Stimulated activated CD4-positive, alpha-beta T cell treated with anti-CD3 and anti-CD28 coated beads, Interleukin-1b, Interleukin-23, amount 100 ng/mL, for 24 hours (primary cell): ENCODE measurements at places on chromosomes 1 and 21.

DNA sequence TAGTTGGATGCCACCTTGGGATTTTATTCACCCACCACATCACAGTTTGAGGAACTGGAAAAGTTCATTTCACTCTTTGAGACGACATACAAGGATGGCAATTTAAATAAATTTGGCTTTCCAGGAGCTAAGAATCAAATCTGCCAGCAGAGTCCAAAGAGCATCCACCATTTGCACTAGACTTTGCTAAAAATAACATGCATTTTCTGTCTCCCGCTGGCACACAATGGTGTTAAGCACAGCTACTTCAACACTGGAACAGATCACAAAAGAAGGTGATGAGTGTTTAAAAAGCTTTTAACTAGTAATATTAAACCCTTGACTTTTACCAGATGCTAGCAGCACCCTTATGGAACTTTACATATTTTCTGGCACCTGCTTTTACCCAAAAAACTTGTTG lies 44.6 kb downstream of the MAEL start:
- DNase-seq = no peak

- DNase-seq = no peak
Measured at GRCh38 chr1:165564561-165564960, 20.8 kb downstream of the LRRC52 start.

DNA sequence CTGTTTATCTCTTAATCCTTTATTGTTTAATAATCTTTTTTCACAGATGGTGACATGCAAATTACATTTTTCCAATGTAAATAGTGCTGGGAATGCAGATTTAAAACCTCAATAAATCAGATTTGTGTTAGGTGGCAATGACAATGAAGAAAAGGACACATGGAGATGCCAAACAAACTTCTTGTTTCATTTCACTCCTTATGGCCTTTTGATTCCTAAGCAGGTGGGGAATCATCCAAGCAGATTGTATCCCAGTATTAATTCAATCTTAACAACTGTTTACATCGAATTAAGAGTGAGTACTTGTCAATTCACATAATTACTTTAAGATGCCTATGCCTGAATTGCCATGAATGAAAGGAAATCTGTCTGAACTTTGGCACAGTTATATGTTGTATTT lies 98.9 kb upstream of the RGS18 start:
- no peak for DNase-seq

DNA sequence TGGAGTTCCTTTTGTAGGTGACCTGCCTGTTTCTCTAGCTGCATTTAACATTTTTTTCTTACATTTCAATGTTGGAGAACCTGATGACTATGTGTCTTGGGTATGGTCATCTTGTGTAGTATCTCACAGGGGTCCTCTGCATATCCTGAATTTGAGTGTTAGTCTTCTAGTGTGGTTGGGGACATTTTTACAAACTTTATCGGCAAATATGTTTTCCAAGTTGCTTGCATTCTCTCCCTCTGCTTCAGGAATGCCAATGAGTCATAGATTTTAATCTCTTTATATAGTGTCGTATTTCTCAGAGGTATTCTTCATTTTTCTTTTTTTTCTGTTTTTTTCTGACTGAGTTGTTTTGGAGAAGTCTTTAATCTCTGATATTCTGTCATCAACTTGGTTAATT lies 684.0 kb downstream of the NCAM2 start:
- DNase-seq = no peak

DNA sequence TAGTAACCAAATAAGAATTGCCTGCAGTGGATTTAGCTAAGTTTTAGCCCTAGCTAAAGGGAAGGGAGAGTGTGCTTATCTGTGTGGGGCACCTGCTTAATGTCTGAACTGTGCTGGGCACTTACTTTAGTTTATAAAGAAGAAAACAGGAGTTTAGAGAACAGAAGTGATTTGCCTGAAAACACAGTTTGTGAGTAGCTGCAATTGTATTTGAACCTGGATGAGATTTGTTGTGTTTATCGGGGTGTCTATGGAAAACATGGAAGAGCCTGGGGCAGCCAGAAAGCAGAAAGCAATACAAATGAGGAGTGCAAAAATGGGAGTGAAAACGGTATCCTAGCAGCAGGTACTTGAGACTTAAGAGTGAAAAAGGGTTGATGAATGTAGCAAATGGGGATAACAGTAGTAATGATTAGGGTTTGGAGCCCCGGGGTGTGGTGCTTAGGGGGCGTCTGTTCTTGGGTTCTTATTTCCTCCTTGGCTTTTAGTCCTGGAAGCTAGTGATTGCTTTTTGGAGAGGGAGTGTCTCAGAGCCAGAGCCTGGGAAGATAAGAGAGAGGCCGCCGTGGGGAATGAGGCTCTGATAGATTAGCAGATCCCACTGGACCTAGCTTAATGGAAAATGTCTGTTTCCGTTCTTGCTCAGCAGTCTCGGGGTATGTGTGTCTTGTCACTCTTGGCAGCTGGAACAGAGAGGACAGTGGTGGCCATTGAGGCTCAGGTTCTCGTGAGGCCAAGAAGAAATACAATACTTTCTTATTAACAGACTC lies 5.6 kb downstream of the PRCC start:
- DNase-seq = no peak

GRCh38 chr1:70809069-70809468 lies 238.5 kb downstream of the PTGER3 start:
- no peak for DNase-seq

DNA sequence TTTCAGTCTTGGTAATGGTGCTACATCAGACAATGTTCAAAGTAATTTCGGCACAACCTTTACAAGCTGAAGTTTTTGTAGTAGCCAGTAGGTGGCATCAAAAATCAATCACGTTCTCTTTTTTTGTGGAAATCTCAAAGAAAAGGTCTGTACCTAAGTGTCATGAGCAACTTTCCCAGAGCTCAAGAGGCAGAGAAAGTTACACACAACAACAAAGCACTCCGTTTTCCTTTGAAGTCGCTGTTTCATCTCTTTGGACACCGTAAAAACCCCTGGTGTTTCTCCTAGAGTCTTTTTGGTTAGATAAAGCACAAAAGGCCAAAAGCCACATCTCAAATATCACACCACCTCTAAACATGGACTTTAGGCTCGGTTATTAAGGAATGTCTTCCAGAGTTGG lies 131.6 kb downstream of the LHX8 start:
- no peak for DNase-seq

GRCh38 chr1:223803211-223803610 lies 42.5 kb downstream of the TP53BP2 start:
- DNase-seq = no peak

DNA sequence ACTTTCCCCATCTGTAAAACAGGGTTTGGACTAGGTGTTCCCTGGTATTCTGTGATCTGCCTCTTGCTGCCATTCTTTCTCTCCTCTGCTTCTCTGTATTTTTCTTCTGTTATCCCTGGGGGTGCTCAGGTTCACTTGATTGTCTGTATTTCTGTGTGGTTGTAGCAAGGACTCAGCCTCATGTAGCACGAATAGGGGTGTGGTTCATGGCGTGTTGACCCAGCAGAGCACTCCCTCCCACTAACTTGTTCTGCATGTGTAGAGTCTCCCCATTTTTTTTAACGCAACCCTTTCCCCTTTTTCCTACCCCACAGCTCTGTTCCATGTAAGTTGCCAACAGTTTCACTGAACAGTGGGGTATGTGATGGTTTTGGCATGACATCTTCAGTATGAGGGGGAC lies 1.2 kb upstream of the BNIPL start:
- DNase-seq = no peak

GRCh38 chr1:84785271-84786036 lies 95.2 kb upstream of the SSX2IP start:
- no peak for DNase-seq

DNA sequence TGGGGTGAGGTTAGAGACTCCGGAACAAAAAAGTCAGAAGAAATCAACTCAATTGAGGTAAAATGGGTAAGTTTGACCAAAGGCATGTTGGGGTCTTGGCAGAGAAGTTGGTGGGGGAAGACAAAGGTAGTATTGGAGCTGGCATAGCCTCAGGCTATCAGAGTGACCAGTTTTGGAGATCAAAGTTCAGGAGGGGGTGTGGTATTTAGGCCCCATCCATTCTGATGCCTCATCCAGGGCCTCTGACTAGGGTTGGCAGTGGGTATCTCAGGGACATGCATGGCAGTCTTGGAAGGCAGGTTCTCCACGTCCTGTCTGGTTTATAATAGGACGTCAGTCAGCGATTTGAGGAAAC lies 73.2 kb upstream of the TRABD2B start:
- DNase-seq = no peak

DNA sequence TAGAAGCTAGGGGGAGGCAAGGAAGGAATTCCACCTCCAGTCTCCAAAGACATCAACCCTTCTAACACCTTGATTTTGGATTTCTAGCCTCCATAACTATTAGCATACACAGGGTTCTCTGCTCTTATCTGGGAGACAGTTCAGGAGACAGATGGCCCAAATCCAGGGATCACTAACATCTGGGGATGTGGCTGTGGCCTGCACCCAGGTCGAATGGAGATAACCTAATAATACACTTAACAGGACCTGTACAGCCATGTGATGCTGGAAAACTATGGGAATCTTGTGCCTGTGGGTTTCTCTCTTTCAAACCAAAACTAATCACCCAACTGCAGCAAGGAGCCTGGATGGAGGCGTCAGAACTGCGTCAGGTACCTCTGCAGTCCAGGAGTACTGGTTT lies 47.6 kb downstream of the KIAA0319L start:
- DNase-seq = no peak

DNA sequence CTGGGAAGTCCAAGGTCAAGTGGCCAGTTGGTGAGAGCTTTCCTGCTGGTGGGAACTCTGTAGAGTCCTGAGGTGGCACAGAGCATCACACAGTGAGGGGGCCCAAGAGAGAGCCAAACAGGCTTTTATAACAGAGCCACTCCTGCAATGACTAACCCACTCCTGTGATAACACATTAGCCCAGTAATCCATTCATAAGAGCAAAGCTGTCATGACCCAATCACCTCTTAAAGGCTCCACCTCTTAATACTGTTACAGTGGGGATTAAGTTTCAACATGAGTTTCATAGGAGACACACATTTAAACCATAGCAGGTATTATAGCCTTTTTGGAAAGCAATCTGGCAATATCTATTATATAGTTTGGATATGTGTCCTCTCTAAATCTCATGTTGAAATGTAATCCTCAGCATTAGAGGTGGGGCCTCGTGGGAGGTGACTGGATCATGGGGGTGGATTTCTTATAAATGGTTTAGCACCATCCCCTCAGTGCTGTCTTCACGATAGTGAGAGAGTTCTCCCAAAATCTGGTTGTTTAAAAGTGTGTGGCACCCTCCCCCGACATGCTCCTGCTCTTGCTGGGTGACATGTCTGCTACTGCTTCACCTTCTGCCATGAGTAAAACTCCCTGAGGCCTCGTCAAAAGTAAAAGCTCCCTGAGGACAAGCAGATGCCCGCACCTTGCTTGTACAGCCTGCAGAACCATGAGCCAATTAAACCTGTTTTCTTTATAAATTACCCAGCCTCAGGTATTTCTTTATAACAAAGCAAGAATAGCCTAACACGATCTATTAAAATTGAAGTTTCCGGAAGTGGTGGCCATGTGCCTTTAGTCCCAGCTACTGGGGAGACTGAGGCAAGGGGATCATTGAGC lies 64.5 kb downstream of the CD58 start:
- no peak for DNase-seq

- DNase-seq = no peak
Measured at GRCh38 chr1:26531651-26532131, 2.1 kb downstream of the RPS6KA1 start.

GRCh38 chr1:6807782-6808181 lies 22.5 kb downstream of the CAMTA1 start:
- no peak for DNase-seq

DNA sequence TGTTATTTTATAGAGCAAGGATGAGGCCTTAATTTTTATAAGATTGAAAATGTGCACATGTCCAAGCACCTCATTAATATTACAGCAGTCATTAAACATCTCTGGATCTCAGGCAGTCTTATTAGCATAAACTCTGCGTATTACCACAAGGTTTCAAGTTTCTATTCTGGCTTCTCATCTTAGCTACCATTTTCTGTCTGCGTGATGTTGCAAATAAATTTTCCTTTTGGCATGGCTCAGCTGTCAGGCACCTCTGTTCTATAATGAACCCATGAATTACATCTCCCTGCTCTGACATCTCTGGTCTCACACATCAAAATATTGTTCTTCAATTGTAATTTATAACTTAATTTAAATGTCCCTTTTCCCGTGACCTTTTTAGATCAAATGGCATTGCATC lies 156.5 kb downstream of the SLC45A1 start:
- no peak for DNase-seq

- DNase-seq = no peak
Measured at GRCh38 chr1:64046891-64047290, 156.5 kb upstream of the UBE2U start.

DNA sequence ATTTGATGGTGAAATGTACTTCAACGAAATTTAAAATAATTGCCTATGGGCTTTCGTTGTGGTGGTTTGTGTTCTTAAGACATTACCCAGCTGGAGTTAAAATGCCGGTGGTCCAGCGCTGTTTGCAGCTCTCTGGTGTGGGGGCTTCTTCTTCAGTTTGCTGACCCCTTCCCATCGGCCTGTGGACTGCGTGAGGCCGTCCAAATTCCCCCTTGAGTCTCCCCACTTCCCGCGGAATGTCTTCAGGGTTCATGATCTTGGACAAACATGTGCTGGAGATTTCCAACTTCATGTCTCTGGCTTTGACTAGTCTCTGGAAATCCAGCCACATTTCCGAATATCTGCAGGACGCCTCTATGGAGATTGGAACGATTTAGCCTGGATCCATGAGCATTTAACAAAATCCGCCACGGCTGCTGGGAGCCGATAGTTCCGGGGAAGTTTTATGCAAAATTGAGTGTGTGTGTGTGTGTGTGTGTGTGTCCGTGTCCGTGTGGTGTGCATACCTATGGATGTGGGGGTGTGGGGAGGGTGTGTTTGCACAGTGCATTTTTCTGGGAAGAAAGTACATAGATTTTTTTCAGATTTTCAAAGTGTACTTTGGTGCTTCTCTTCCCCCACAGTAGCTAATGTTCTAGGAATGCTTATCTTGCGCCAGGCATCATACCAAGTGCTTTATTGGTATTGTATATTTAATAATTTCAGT lies 117.2 kb downstream of the PCP4 start:
- DNase-seq = no peak

DNA sequence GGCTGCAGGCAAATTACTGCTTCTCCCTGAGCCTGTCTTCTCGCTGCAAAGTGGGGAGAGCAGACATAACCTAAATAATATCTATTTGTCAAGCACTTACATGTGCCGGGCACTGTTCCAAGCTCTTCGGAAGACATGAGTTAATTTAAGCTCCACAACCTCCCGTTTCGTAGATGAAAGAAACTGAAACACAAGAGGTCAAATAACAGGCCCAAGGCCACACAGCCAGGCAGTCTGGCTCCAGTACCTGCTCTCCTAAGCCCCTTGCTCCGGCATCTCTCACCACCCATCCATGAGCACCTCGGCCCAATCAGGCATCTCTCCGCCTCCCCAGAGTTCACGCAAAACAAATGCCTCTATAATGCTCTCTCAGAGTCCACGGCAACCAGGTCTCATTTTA lies 65.4 kb downstream of the TAS1R2 start:
- DNase-seq = no peak

- peak; percentile 50 for DNase-seq
Measured at GRCh38 chr1:115062542-115063004, 26.7 kb downstream of the TSPAN2 start.

GRCh38 chr21:15022608-15023261 lies 42.1 kb downstream of the NRIP1 start:
- no peak for DNase-seq

- DNase-seq = no peak
Measured at GRCh38 chr1:200786788-200787187, 48.1 kb downstream of the CAMSAP2 start.
